AG08396 (cell line): ENCODE measurements at places on chromosomes 12 and 14.

DNA sequence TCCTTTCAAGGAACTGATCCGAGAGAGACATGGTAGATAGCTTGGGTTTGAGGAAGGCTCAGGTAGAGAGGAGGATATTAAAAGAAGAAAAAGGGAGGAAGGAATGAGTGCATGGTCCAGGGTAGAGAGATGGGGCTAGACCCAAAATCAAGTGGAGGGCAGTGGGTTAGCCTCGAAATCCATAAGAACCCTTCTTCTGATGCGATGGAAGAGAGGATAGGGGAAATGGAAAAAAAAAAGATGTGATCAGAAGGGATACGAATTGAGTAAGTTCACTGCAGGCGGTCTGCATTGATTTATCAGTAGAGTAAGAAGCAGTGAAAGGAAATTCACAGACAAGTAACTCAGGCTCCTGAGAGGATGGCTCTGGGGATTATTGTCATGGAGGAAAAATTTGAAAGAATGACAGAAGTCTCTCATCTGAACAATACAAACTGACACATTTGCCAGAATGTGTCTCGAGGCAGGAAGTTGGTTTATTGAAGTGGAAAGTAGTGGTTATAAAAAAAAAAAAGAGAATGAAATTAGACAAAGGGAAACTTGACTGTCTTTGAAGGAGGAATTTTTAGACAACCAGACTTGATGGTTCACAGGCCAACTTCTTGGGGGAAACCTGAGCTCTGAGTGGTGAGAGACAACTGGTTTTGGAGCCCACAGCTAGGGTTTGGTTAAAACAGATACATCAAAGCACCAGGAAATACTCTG is 10.2 kb downstream of the PPFIBP1 start:
- no peak for DNase-seq

GRCh38 chr14:69045857-69046475 is 66.9 kb upstream of the ACTN1 start:
- DNase-seq, result no peak

DNA sequence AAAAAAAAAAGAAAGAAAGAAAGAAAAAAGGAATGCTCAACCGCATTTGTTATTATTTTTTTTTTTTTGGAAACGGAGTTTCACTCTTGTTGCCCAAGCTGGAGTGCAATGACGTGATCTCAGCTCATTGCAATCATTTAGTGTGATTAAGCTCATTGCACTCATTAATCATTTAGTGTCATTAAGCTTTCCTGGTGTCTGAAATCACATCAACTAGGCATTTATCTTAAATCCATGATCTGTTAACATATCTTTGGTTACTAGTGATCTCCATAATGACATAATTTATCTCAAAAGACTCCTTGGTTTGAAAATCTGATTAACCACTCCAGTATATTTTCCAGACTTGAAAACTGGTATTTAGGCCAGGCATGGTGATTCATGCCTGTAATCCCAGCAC is 26.3 kb downstream of the ETFBKMT start:
- DNase-seq, result no peak

GRCh38 chr14:70082394-70082793 is 106.4 kb downstream of the SLC8A3 start:
- DNase-seq, result no peak

DNA sequence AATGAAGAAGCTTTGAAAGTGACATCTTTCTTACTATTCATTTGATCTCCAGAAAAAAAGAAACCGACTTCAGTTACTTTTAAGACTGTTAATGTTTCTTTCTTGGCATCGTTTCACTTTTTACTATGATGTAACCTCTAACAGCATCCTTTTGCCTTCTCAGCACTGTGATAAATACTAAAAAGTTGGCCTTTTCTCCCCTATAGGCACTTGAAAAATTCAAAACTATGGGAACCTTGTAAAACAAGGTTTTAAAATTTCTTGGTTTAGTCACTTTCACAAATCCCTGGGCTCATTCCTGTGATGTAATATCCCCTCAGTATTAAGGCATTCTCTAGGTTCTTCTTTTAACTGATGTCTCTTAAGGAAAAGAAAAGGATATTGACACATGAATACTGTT is 281.8 kb downstream of the EGLN3 start:
- no peak for DNase-seq

DNA sequence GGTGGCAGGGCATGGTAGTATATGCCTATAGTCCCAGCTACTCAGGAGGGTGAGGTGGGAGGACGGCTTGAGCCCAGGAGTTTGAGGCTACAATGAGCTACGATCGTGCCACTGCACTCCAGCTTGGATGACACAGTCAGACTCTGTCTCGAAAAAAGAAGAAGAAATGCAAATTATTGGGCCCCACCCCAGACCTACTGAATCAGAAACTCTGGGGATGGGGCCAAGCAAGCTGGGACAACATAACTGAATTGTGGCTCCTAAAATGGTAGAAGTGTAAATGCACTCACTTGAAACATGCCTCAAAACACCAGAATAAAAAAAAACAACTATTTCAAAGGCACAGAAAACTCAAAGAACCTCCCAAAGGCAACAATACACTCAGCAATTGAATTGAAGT is 37.0 kb downstream of the CIT start:
- DNase-seq, result no peak

GRCh38 chr12:97132270-97132669 is 225.2 kb downstream of the NEDD1 start:
- DNase-seq, result no peak

DNA sequence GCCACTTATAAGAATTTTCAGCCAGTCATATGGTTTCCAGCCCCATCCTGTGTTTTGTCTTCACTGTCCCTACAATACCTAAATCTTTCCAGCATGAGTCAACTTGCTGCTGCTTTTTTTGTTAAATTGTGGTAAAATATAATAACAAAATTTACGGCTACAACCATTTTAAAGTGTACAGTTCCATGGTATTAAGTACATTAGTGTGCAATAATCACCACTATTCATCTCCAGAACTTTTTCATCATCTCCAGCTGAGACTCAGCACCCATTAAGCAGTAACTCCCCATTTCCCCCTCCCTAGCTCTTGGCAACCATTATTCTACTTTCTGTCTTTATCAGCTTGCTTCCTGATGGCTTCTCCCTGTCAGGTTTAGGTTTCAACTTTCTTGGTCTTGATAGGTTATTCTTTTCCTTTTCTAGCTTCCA is 39.1 kb downstream of the FRS2 start:
- DNase-seq, result no peak

DNA sequence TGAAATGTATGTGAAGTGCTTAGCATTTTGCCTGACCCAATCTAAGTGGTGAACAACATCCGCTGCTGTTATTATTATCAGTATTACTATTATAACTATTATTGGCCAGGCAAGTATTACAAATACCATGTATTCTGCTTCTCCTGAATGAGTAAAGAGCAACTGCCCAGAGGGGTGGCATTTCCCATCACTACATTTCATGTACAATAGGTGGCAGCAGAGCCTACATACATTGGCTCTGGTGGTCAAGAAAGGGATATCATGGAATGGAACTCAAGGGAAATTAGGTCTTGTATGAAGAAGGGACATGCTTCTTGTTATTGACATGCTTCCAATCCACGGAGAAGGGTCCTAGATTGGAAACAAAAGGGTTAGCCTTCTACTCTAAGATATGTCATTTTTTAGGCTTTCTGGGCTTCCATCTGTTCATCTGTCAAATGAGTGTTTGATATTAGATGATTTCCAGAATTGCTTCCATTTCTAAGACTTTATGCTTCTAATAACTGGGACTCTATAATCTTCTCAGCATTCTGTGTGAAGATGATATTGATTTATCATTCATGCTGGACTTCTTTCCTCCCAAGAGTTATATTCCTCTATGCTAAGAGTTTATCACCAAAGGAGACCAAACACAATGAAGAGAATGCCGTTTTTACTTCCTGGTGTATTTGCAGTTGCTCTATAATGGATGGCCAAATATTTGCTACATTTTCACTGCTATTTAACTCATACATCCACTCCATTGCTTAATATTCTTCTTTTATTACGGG is 239.1 kb downstream of the SSPN start:
- DNase-seq, result peak; percentile 56

GRCh38 chr12:69052613-69053408 is 119.8 kb upstream of the CPM start:
- peak; percentile 54 for DNase-seq

GRCh38 chr12:31903025-31903424 is 56.2 kb upstream of the RESF1 start:
- no peak for DNase-seq

DNA sequence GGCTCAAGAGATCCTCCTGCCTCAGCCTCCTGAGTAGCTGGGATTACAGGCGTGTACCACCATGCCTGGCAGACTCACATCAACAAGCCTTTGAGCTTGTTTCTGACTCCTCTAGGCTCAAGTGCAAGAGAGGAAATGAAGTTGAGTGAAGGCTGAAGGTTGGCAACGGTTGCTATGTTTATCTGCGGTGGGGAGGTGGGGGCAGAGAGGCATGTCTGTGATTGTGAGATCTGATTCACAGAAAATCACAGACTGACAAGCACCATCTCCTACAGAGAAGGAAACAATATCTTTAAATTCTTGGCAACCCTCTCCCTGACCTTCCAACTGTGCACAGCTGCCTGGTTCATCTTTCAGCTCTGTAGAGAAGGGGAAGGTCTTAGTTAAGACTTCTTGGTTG is 22.1 kb upstream of the NINJ2 start:
- DNase-seq, result no peak

GRCh38 chr14:53003776-53004175 is 52.9 kb upstream of the FERMT2 start:
- no peak for DNase-seq

GRCh38 chr12:43836475-43836989 is 651 bp downstream of the TMEM117 start:
- no peak for DNase-seq

DNA sequence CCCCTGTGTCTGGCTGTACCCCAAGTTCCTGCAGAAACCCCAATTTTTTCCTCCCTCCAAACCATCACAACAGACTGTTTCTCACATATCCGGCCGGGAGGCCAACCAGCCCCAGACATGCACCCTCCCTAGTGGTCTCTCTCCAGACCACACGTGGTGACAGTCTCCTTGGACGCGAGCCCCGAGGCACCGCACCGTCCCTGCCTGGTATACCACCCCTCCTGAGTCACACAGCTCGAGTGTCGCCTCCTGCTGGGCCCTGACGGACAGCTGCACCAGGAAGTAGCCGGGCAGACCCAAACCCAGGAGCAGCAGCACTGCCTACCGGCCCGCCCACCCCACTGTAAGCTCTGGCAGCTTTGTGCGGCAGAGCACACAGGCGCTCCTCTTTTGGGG is 97.4 kb downstream of the RFLNA start:
- DNase-seq, result peak; percentile 67

GRCh38 chr12:77847680-77848431 is 17.2 kb downstream of the NAV3 start:
- DNase-seq, result peak; percentile 28

- no peak for DNase-seq
Observed at GRCh38 chr12:9144730-9145106, 29.0 kb upstream of the A2M start.

DNA sequence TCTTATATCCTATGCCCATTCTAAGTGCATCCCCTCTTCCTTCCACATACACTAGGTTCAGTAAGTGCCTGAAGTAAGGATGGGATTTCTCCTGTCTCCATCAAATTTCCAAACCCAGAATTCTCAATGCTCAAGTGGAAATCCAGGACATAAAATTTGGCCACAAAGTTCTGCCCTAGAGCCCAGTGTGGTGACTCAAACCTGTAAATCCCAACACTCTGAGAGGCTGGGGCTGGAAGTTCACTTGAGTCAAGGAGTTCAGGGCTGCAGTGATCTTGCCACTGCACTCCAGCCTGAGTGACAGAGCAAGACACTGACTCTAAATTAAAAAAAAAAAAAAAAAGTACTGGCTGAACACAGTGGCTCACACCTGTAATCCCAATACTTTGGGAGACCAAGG is 4.5 kb upstream of the ARF3 start:
- DNase-seq, result peak; percentile 13

GRCh38 chr12:79998554-79998953 is 63.7 kb upstream of the PPP1R12A start:
- DNase-seq, result no peak

- no peak for DNase-seq
Observed at GRCh38 chr14:91879196-91879595, 11.9 kb upstream of the TC2N start.

DNA sequence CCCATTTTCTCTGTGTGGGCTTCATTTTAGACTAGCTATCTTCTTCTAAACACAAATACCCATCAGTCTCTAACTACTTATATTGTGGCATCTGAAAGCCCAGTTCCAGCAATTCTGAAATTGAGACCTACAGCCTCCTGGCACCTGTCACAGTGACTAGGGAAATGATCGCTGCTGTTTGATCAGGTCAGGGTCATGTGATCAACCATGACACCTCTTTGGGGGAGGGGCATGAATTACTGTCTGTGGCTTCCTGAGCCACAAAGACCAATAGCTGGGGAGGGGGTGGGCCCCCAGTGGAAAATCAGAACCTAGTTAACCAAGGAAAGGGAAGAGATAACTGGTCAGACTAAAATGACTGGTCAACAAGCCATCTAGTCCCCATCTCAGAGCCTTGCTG is 14.1 kb downstream of the WSCD2 start:
- no peak for DNase-seq

DNA sequence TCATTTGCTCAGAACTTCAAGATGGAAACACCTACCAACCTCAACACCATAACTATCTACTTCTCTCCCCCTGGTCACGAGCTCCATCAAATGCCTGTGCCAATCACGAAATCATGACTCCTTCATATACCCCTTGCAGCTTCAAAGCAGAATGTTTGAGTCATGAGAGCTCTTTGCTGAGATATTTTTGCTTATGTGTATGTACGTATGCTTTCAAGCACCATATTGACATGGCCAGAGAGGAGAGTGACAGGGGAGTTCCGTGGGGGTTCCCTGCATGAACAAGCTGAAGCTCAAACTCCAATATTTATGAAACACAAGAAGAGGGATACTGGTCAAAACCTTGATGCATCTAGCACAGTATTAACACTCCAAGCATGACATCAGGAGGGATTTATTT is 374.4 kb downstream of the DPF3 start:
- DNase-seq, result no peak

DNA sequence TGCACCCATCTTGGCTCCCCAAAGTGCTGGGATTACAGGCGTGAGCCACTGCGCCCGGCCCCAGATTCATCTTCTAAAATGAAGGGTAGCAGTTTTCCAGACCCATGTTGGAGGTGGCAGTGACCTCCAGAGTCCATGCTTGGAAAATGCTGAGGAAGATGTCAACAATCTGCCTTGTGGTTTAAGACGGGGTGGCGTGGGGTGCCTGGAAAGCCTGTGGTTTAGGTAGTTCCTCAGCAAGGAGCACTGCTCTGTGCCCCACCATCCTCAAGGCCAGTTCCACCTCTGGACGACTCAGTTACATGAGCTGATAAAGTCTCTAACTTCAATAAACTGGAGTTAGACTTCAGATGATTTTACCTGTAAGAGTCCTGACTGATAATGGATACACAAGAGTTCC is 48.6 kb downstream of the DRAM1 start:
- no peak for DNase-seq

GRCh38 chr12:66823857-66824570 is 145.1 kb upstream of the GRIP1 start:
- DNase-seq, result no peak

- peak; percentile 35 for DNase-seq
Observed at GRCh38 chr12:110270125-110270962, 10.7 kb upstream of the ATP2A2 start.
